Effector memory CD8-positive, alpha-beta T cell (primary cell): ENCODE measurements at places on chromosomes 5 and 9.

- peak; percentile 45 for DNase-seq
Measured at GRCh38 chr9:33202552-33203201, 35.5 kb upstream of the B4GALT1 start.

- no peak for DNase-seq
Measured at GRCh38 chr5:127176769-127177168, 103.5 kb upstream of the C5orf63 start.

DNA sequence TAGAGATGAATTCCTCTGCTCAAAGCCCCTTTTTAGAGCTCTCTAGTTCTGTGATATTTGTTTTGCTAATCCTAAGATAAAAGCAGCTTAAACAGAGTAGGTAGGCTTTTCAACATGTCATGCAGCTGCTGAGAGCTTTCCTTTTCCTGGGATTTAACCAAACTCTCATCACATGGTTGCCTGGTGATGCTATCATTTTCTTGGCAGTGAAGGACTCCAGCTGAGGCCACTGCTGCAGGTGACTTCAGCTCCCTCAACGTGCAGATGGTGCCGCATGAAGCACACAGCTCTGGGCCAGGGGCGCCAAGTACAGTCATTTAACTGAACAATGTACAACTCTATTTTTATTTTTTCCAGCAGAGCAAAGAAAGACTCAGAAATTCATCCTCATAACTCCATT lies 42.2 kb downstream of the SECISBP2 start:
- DNase-seq, result no peak

DNA sequence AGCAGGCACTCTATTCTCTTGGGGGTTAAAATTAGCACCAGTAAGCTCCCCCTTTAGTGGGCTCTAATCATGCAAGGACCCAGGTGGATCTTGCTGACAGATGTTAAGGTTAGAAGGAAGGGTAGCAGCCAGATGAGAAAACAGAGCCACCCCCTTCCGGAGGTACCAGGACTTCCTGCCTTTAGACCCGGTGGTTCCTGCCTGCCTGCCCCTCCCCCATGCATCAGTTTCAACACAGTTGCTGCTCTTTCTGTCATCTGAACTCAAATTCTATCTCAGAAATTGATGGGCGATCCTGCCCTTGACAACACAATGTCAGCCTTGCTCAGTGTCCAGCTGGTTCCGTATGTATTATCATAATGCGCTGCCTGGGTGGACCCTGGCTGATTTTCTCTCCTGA lies 287.3 kb downstream of the EBF1 start:
- DNase-seq, result no peak

- no peak for DNase-seq
Measured at GRCh38 chr5:14710313-14710994, 45.9 kb downstream of the OTULIN start.

GRCh38 chr9:6794936-6795335 lies 37.2 kb downstream of the KDM4C start:
- no peak for DNase-seq

DNA sequence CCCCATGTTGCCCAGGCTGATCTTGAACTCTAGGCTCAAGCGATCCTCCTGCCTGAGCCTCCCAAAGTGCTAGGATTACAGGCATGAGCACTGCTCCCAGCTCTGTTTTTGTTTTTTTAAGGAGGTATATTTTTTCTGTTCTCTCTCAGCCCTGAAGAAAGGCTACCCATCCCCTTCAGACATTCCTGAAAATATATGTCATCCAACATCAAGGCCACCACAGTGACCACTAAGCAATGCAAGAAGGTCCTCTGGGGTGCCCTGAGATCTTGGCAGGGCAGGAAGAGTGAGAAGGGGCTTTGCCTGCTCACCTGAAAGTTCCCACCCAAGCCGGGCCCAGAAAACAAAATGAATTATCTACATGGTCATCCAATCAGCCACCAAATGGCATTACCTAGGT lies 47.8 kb upstream of the IL17B start:
- DNase-seq, result no peak

- DNase-seq, result no peak
Measured at GRCh38 chr5:133846478-133847226, 121.8 kb downstream of the C5orf15 start.

DNA sequence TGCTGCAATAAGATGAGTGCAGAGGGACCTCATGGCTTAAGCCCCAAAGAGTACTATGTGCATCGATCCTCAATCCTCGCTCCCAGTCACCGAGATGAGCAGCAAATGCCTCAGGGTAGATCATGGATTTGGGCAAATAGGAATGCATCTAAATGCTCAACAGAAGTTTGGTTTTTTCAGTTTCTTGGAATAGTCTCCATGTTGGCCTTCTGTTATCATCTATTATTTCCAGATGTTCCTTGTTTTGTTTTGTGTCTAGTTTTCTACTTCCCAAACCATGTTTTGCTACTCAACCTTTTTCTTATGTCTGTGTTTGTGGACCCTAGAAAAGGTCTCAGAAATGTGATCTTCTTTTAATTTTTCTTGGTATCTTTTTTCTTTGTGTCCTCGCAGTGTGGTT lies 43.5 kb upstream of the RASGRF2 start:
- no peak for DNase-seq

GRCh38 chr9:89313842-89314241 lies 2.8 kb downstream of the CKS2 start:
- DNase-seq, result no peak

DNA sequence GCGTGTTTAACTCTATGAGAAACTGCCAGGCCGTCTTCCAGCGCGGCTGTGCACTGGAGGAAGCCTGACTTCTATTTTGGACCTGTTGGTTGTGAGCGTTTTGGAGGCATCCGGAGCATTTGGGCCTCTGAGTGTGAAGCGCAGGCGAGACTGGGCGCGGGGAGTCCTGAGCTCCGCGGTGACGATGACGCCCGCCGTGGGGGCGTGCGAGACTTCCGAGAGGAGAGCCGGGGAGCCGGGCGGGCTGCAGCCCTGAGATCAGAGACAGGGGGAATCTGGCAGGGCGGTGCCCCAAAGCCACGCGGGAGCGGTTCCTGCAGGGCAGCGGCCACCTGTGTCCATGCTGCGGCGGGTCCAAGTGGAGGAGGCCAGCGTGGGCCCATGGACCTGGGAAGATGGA lies 47.4 kb downstream of the NTNG2 start:
- DNase-seq, result no peak

DNA sequence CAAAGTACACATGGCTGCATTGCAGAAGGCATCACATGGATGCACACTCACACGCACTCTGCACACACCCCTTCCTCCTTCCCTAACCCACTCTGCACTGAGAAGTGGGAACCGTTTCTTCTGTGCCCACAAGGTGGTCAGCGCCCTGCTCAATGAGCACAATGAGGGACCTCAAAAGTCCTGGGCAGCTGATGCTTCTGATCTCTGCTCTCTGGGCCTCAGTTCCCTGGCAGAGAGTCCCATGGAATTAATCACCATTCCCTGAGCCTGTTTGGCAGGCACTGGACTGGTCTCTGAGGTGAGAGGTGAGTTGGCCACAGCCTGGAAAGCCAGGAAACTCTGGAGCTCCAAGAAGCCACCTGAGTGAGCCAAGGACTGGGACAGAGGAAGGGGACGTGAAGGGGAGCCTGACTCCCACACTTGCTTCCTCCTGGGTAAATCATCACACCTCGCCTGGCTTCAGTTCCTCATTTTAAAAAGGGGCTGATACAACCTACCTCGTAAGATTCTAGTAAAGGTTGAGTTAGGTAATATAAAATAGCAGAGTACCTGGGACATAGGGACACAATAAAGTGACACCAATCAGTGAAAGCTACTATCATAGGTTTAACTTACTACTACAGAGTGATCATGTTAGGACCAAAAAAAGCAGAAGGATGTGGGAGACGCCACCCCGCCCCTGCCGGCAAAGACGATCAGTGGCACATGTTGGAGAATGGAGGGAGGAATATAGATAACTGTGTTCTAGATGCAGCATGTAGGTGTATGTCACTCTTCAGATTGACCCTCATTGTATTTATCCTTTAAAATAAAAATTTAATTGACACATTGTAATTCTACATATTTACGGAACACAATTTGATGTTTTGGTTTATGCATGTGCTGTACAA lies 21.1 kb upstream of the IGFBPL1 start:
- no peak for DNase-seq

GRCh38 chr9:93452710-93453046 lies 703 bp downstream of the FAM120AOS start:
- no peak for DNase-seq

GRCh38 chr5:164753434-164753833 lies 1248.0 kb downstream of the MAT2B start:
- no peak for DNase-seq

DNA sequence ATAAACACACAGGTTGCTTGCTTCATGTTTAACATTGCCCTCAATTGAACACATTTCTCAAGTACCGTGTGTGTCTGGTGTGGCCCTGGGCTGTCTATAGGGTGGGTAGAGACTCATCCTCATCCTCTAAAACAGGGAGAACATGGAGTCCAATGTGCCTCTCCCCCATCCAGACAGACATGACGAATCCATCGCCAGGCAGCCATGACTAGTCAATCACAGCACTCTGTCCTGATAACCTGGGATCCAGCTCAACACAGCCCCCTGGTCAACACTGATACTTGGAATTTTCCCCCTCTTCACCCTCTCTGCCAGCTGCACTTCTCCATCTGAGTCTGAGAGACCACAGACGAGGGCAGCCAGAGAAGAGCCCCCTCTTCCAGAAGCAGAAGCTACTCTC lies 10.7 kb upstream of the NTNG2 start:
- no peak for DNase-seq

- no peak for DNase-seq
Measured at GRCh38 chr9:88359974-88360373, 28.3 kb upstream of the SPIN1 start.

GRCh38 chr9:105438141-105438806 lies 9.6 kb upstream of the FSD1L start:
- no peak for DNase-seq

DNA sequence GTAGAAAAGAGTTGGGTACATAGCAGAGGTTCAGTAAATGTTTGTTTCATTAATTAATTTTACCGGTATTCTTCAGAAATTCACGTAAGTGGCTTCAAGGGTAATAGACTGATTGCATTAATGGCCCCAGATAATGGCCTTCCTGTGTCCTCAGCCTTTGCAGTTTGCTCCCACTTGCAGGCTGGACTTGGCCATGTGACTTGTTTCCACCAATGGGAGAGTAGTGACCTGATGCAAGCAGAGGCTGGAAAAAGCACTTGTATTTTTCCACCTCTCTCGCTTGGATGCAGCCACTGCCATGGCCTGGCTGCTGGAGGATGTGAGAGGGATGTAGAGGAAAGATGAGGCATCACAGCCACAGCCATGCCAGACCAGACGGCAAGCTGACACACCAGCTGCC lies 480.9 kb downstream of the CDK5RAP2 start:
- DNase-seq, result no peak

DNA sequence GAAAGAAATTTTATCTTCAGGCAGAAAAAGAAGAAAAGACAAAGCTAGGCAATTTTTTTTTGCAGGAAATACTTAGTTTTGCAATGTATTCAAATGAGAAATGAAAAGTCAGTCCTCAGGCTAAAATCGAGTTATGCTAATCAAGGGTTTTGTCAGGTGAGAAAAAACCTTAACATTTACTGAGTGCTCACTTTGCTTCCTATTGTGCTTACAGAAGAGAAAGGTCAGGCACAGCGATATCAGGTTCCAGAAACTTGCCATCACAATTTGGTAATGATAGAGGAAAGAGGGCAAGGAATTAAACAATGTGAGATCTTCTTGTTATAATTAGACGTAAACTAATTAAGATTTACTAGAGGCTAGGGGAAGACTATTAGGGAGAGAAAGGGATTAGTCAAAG lies 431.7 kb upstream of the CTNND2 start:
- no peak for DNase-seq

DNA sequence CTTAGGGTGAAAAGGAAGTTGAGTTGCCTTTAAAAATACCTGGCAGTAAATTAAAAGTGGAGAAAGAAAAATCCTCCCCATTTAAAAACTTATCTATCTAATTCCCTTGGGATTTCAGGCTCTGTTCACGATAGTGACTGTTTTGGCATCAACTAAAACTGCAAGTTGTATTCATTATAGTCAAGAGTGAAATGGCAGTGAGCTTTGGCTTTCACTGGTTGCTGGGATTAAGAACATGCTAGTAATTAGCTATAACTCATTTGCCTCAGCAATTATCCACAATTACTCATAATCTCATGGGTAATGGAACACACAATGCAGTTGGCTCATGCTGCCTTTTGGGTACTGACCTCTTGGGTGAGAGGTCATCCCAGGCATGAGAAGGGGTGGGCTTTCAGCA lies 250.1 kb downstream of the GAS1 start:
- DNase-seq, result no peak

GRCh38 chr9:93148721-93149120 lies 14.7 kb upstream of the NINJ1 start:
- DNase-seq, result no peak

DNA sequence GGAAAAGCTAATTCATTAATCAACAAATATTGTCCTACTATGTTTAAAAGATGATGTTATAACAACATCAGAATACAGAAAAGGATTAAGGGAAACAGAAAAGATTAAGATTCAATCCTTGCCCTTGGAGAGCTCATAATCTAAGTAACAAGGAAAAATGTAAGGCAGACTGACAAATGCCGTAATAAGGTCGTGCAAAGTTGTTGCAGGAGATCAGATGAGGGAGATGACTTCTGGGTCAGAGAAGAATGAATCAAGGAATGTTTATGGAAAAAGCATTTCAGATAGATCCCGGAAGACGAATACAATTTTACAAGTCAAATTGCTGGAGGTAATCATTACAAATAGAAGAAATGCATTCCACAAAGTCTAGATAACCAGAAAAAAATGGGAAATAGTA lies 6.4 kb downstream of the ADAMTS6 start:
- no peak for DNase-seq

DNA sequence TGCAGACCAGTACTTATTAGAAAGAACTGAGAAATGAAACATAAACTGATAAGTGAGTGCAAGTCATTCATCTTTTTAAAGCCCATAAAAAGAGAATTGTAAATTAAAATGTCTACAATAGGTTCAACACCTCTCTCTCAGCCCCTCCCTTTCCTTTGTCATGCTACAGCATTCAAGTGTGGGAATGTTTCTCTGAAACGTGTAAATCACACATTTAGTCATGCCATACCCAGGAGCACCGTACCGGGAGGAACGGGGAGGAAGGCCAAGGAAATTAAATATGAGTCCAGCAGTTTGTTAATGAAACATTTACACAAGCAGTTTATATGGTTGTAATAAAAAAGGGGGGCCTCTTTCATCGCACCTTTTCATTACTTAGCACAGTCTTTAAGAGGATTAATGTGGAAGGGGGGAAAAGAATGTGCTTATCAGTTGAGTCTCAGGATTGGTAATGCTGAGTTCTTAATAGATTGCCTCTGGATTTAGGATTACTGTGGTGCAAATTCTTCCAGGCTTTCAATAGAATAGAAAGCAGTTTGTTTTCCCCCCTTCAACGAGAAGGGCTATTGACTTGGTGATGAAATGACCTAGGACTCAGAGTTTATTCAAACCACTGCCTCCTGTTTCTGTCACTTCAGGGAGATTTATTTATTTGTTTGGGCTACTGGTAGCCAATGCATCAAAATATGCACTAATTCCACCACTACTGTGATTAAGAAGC lies 176.0 kb upstream of the ZNF608 start:
- DNase-seq, result no peak
